Left renal cortex interstitium (tissue), 4 donors: ENCODE measurements at places on chromosomes 2 and 18. TPM values are rescaled to one million over a fixed set of nuclear protein-coding genes. Genes with fewer than 3 reads are reported as not detected.

The HOXD1 gene
- 9.5 TPM for polyA plus RNA-seq

DNA sequence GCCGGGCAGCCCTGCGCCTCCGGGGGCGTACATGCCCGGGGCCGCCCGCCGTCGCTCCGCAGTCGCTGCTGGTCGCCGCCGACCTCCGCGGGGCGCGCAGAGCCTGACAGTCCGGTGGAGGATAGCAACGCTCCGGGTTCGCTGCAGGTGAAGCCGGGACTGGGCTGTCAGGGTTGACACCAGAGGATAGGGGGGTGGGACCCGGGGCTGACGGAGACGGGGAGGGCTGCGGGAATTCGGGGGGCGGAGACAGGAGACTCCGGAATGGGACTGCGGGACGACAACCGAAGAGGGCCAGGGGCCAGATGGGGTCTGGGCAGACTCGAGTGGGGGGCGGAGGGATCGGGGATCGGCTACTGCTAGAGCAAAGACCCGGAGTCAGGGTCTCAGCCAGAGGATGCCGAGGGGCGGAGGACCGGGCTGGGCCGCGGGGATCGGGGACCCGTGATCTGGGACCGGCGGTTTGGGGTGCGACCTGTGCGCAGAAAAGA lies 403 bp downstream of the TMEM127 start:
- DNase-seq: no peak

DNA sequence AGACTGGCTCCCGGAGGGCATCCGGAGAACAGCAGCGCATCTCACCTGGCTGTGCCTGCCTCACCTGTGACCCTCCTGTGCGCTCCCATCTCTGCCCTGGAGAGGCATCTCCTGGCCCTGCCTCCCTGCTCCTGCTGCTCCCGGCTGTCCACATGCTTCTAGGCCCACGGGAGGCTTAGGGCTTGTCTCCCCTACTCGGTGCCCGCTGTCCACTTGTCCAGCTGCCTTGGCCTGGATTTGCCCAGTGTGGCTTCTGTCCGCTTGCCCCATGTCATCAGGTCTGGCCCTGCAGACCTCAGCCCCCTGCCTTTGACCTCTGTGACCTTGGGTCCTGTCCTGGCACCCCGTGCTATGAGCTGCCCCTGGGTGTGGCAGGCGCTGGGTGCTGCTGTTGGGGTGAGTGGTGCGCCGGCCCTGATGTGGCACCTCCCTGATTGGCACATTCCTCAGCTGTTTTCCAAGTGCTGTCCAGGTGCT lies 4.5 kb downstream of the BOK start:
- DNase-seq: no peak

- no peak for DNase-seq
These were observed 9.2 kb downstream of the TGIF1 start for GRCh38 chr18:3458952-3459853.

The ERICH2 gene
- polyA plus RNA-seq: 2.4 TPM

DNA sequence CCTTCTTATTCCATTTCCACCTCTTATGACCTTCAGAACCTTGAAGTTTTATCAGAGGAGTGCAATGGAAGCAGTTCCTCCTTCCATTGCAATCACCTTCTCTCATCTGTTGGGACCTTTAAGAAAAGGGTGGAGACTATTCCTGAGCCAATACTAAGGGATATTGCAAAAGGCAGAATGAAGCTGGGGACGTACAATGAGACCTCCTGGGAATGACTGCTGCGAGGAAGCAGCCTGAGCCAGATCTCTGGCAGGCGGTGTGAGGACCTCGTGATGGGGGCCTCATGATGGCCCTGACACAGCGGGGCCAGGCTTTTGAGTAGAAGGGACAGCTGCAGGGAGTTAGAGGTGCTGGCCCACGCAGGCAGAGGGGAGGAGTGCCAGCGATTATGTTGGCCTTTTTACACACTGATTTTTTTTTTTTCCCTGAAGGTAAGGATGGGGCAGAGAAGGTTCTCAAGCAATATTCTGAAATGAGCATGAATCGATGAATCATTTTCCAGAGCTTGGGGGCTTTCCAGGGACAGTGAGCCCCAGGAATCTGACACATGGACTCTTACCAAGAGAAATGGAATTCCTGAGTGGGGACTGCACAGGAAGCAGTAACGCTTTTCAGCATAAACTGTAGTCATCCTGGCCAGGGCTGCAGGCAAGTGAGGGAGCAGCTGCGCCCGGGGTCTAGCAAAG lies 40.0 kb upstream of the LAPTM4A start:
- no peak for DNase-seq

The EML6 gene
- 11.7 TPM for polyA plus RNA-seq

GRCh38 chr18:75047240-75047961 lies 161.5 kb downstream of the PTGR3 start:
- DNase-seq: no peak

DNA sequence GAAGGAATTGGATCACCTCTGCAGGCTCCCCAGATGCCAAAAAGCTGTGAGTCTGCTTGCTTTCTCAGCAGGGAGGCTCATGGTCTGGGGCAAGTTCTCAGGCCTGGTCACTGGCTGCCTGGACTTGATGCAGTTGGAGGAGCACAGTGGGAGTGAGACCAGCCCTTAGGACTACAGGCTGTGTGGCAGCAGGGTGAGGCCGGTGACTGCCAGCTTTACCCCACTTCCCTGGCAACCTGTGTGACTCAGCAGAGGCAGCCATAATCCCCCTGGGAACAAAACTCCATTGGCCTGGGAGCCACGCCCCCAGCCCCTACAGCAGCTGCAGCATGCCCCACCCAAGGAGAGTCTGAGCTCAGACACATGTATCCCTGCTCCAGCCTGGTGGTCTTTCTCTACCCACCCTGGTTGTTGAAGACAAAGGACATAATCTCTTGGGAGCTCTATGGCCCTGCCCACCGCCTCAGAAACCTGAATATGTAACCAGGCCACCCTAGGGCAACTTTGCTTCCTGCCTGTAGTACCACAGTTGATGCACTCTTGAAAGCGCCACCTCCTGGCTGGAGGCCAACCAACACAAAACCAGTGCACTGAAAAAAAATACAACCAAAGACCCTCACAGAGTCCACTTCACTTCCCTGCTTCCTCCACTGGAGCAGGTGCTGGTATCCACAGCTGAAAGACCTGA lies 106.8 kb upstream of the SPATS2L start:
- DNase-seq: no peak

The LIMS4 gene
- 1.4 TPM for polyA plus RNA-seq

The PSD4 gene
- polyA plus RNA-seq: 9.1 TPM

- no peak for DNase-seq
These were observed 69.6 kb downstream of the ICOS start for GRCh38 chr2:204005940-204006721.

The ANKRD36 gene
- polyA plus RNA-seq: 26.1 TPM

GRCh38 chr18:77043541-77044280 lies 88.9 kb downstream of the MBP start:
- DNase-seq: no peak

The PMAIP1 gene
- 4.1 TPM for polyA plus RNA-seq

- DNase-seq: no peak
These were observed 15.4 kb upstream of the E2F6 start for GRCh38 chr2:11481426-11481788.

DNA sequence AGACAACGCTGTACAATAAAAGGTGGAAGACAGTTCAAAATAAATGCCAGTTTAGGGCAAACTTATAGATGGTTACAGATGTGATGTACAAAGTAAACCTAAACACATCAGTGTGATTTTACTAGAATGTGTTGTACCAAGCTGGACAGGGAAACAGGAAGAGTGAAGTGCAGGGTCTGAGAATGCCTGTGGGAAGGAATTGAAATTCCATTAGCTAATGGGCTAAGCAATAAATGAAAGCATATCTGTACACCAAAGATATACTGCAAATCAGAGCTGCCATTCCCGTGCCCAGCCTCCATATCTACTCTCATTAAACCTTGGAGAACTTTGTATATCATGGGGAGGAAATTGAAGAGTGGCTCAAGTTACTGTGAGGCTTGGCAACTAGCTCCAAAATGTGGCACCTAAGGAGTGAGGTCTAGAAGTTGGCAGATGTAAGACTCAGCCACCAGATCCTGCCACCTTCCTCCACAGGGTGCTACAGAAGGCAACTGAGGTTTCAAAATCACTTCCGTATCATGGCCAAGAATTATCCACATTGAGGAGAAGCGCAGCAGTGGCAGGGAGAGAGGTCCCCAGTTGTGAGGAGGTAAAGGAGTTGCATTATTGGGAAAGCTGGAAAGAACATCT lies 277.8 kb downstream of the TCF4 start:
- DNase-seq: no peak

The COL3A1 gene
- 876 TPM for polyA plus RNA-seq

- no peak for DNase-seq
These were observed 14.1 kb downstream of the GLI2 start for GRCh38 chr2:120749506-120750431.

The UPP2 gene
- polyA plus RNA-seq: 7.8 TPM
